ENCODE measurements at places on chromosomes 1 and 21. TPM values are rescaled to one million over a fixed set of nuclear protein-coding genes. Genes with fewer than 3 reads are reported as not detected.

SH2D1B gene
- total RNA-seq, result 0.13 TPM

KCNH1 gene
- total RNA-seq, result 2.0 TPM

S100A16 gene
- total RNA-seq, result 548 TPM

LMX1A gene
- total RNA-seq, result not detected

TRIM17 gene
- not detected for total RNA-seq

ARTN gene
- 0.41 TPM for total RNA-seq

FHAD1 gene
- 0.64 TPM for total RNA-seq

CDK18 gene
- 0.96 TPM for total RNA-seq

RNF11 gene
- total RNA-seq, result 28.1 TPM

ARHGAP30 gene
- total RNA-seq, result 0.07 TPM

HIVEP3 gene
- total RNA-seq, result 3.7 TPM

PIGR gene
- total RNA-seq, result not detected

ANGPTL3 gene
- not detected for total RNA-seq

ADORA3 gene
- total RNA-seq, result not detected

PAQR6 gene
- total RNA-seq, result 5.1 TPM

COL8A2 gene
- total RNA-seq, result 0.08 TPM

AMIGO1 gene
- 1.3 TPM for total RNA-seq

TMEM240 gene
- total RNA-seq, result 0.32 TPM

HENMT1 gene
- total RNA-seq, result 5.3 TPM

GCSAML gene
- total RNA-seq, result not detected

RAB3B gene
- 6.0 TPM for total RNA-seq

ELF3 gene
- 195 TPM for total RNA-seq

Measured in A549 treated with Mapracorat at 1 μM for 4 hours (cell line).